Right forelimb (tissue), 1 donor: ENCODE measurements at places on chromosomes 5 and 9.

DNA sequence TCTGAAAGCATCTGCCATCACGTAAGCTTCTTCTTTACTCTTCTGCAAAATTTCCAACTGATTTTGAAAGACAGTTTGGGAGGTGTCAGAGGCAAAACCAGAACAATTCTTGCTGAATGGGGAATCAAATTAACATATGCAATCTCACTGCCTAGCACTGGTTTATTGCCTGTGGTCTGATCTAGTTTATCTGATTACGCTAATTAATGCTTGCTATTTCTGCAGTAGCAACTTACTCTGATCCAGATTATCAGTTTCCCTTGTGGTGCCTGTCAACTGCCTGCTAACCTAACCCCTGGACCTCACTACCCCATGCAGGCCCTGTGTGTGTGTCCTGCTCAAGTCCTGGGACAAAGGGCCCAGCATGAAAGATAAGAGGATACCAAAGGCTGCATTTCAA is 40.3 kb downstream of the CCDC125 start:
- no peak for DNase-seq

- DNase-seq: no peak
These were observed 12.7 kb downstream of the RLN1 start for GRCh38 chr9:5326893-5327548.

DNA sequence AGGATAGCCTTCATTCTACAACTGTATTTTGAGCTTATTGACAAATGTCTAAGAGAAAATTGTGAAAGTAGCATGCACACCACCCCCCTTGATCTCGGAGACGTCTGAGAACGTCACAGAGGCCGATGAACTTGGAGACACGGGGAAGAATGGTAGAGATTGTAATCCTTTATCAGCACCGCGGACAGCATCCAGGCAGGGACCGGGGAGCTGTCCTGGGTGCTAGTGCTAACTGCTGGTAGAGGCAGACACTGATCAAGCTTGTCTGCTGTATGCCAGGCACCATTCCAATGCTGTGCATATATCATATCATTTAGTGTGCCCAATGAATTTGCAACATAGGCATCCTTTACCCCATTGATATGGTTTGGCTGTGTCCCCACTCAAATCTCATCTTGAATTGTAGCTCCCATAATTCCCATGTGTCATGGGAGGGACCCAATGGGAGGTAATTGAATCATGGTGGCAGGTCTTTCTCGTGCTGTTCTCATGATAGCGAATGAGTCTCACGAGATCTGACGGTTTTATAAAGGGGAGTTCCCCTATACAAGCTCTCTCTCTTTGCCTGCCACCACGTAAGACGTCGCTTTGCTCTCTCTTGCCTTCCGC is 98.8 kb downstream of the LHX2 start:
- peak; percentile 88 for DNase-seq

- no peak for DNase-seq
These were observed 46.6 kb upstream of the IRX4 start for GRCh38 chr5:1929108-1929991.
